ENCODE measurements at places on chromosomes 4 and X.

DNA sequence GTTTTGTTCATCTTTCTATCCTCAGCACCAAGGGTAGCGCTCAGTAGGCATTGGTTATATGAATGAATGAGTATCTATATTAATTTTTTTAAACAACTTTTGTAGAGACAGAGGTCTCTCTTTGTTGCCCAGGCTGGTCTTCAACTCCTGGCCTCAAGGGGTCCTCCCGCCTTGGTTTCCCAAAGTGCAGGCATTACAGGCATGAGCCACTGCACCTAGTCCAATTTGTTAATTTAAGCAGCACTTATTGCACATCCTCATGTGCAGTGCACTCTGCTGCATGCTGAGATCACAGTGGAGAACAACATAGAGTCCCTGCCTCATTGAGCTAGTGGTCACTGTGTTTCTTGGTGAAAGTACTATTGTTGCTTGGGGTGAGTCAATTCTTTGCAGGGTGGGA, 94.4 kb downstream of the NHSL2 start:
- no peak for DNase-seq

DNA sequence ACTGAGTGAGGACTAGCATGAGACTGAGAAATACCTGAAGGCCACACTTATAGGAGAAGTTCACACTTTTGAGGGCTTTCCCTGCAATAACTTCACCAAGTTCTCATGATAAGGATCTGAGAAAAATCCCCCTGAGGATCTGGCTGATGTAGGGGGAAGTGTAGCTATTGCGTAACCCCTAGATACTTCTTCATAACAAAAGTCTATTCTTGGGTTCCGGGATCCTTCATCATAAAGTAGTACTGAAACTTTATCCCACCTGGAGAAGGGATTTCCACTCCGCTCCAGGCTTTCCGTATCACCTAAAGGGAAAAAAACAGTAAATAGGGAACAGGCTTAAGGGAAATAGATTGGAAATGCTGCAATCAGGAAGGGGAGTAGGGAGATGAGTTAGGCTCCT, 13.3 kb downstream of the USP27X start:
- DNase-seq = no peak

- no peak for DNase-seq
Measured at GRCh38 chr4:55249476-55249875, 96.6 kb upstream of the SRD5A3 start.

- DNase-seq = no peak
Measured at GRCh38 chr4:123569541-123569940, 172.9 kb downstream of the SPRY1 start.

DNA sequence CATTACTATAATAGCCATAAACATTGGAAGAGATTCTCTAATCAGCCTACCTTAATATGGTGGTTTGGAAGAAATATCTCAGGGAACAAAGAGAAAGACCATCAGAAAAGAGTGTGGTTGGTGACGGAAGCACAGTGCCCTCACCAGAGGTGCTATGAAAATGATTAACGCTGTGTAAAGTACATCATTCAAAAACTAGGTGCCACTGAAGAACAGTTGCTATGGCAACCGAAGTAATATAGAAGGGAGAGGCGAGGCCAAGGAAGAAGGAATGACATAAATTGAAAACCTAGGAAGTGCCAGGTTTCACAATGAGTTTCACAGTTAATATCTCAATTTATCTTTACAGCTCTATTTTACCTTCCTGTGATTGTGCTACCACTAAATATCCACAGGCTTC, 57.0 kb upstream of the ARSJ start:
- DNase-seq = no peak

DNA sequence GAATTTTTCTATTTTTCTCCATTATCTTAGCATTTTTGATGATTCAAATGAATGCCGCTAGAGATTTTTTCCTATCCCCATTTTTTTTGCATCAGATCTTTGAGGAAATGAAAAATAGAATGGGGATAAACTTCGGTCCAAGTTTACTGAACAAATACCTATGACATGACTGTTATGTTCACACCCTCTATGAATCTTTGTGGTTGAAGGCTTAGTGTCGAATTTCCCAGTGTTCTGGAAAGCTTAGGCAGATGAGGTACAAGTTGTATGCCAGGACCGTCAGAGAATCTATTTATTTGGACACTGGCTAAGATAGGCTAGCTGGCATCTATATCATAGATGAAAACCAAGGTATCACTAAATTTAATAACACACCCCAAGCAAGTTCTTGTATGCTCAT, 123.4 kb downstream of the SPCS3 start:
- no peak for DNase-seq

GRCh38 chr4:71415491-71415890, 76.7 kb downstream of the SLC4A4 start:
- no peak for DNase-seq

DNA sequence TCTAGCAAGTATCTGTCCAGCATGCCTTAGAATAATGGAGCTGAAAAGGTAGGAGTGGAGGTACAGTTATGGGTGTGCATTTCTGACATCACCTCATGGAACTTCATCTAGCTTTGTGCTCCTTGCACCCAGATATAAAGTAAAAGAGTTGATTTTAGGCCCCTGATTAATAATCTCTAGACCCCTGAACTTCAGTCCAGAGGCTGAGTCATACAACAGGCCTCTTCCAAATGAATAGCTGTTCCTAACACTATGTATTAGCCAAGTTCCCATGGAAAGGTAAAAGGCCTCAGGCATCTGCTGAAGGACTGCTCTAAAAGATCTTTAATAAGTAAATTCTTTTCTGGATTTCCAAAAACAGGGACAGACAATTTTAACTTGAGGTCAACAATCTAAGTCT, 16.2 kb downstream of the TBC1D9 start:
- no peak for DNase-seq

- no peak for DNase-seq
Measured at GRCh38 chrX:8879750-8880149, 78.6 kb upstream of the FAM9A start.

GRCh38 chrX:54529552-54530356, at the start of gene GNL3L:
TSS of gene GNL3L (plus strand) at chrX:54530219. CDS start at chrX:54532567, 2,348 bp downstream.
- DNase-seq = peak; percentile 56

DNA sequence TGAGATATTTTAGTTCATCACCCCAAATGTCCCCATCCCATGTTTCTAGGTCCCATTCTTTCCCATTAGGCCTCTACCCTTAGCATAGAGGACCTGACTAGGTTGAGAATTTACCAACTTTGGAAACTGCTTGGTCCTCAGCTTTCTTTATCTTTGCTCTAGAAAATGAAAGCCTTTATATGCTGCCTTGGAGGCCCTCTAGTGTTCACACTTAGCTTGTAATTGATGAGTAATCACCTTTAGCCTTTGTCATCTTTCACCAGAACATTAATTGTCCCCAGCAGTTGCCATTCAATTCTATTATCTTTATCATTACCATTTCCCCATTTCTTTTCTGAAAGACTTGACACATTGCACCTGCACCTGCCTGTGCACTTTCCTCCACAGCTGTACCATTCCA, 589.2 kb upstream of the NR3C2 start:
- DNase-seq = no peak

- DNase-seq = no peak
Measured at GRCh38 chr4:178081176-178081575, 638.9 kb upstream of the AGA start.

GRCh38 chr4:1767770-1768366, 25.2 kb upstream of the FGFR3 start:
- DNase-seq = peak; percentile 100

DNA sequence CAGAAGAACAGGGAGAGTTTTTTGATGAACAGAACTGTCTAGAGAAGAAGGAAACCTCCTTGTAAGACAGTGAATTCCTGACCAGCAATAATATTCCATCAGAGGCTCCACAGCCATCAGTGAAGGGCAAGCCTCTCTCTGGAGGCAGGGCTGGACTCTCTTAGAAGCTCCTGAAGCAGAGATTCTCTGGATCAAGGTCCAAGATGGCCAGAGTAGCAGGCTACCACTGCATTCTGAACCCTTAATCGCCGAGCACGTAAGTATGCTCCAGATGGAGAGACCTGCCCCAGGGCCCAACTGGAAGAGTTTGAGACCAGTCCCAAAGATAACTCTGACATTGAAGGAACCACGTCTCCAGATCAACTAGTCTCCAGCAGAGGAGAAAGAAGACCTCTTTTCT, 16.4 kb downstream of the GABRE start:
- DNase-seq = no peak

DNA sequence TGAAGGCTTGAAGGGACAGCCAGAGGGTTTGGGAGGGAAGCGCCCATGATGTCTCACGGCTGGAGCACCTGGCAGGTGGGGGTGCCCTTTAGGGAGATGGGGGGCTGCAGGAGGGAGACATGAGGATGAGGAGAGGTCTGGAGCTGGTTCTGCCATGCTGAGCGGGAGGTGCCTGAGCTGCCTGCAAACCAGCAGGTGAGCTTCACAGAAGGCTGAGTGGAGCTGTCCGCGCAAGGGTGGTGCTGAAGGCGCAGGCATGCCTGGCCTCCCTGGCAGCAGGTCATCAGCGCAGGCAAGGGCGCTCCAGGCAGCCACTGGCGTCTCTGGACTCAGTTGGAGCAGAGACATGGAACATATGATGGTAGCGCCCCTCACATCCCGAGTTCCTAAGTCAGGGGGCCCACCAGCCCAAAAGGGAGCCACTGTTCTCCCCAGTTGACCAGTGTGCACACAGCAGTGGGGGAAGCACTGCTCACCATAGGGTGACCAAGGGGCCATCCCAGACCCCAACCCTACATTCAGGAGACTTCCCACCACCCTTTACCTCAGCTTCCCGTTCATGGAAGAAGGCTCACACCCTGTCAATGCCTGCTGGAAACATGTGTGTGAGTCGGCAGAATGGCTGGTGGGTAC, 25.8 kb downstream of the ADRA2C start:
- DNase-seq = no peak

DNA sequence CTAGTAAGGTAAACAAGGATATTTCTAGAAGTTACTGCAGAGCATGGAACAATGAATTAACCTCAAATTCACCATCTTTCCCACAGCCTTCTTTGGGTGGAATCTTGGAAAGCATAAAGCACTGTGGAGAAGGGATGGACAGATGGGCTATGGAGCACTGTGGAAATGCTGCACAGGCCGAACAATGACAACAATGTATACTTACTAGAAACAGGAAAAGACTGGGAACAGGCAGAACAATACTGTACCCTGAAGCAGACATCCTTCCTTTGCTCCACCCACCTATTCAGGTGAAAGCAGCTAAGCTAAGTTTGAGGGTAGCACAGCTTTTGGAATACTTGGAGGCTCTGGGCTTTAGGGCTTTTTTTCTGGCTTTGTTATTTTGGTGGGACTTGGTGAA, 250.6 kb upstream of the KLF8 start:
- DNase-seq = no peak

- DNase-seq = no peak
Measured at GRCh38 chrX:54931107-54931506, 10.5 kb downstream of the TRO start.

GRCh38 chrX:7047951-7048350, 99.6 kb upstream of the STS start:
- no peak for DNase-seq

DNA sequence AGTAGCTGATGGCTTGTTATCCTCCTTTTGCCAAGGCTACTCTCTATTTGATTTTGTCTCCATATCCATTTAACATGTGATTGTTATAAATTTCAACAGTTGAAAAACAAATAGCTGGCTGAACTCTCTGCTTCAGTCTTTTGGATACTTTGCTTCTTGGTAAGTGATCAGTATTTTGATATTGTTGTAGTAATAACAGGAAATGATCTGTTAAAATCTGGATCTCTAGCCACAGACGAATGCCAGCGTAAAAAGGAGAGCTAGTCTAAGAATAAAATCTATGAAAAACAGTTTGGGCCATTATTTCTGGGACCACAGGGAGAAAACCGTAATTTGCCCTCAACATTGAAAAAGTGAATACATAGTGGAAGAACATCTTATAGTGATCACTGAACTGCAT, 113.8 kb downstream of the ANAPC10 start:
- DNase-seq = no peak

DNA sequence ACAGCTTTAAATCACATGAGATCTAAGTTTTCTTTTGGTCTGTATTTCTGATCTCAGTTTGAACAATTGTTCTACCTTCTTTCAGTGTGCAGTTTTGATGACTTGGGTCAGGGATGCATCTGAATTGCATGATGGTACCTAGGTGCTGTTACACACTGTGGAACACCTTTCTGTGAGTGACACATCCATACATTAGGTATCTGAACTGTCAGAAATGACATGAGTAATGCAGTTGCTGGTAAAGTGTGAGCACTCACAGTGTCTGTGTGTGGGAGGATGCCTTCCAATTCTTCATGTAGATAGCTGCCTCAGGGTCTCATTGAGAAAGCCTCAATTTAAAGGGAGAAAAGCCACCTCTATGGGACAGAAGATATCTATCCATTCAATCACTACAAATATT, 411.9 kb downstream of the PPARGC1A start:
- no peak for DNase-seq

- DNase-seq = peak; percentile 35
Measured at GRCh38 chr4:184473499-184474262, 669 bp downstream of the IRF2 start.

DNA sequence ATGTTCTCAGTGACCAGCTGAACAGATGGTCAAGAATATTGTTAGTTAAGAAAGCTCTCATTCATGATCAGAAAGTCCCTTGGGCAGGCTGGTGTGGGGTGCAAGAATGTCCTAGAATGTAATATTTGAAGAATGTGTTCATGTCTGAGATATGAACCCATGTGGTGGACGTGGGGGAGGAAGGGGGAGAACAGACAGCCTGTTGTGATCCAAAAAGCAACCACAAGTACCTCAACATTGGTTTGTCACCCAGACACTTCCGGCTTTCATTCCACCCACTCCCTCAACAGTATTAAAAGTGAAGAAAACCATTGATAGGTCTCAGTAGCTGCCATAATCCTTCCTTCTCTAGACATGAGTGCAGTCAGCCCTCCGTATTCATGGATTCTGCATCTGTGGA, 82.2 kb downstream of the MAML3 start:
- no peak for DNase-seq

DNA sequence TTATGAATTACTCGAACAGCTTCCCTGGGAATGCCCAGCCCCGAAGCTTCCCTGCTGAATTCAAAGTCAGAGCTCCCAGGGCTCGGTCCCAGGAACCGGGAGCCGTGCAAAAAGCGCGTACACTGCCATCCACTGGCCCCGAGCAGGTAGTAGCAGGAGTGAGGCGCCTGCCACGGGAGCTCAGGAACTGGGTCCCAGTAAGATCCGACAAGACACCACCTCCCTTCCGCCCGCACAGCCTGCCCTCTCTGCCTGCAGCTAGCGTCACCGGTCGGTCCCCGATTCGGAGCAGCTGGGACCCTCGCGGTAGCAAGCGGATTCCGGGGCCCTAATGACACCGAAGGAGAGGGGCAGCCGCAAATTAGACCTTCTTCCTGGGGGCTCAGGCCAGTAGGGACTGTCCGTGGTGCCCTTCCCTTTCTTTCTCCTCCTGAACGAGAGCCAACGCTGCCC, 1.2 kb downstream of the CORIN start:
- peak; percentile 44 for DNase-seq

- DNase-seq = no peak
Measured at GRCh38 chrX:109889289-109890006, 113.5 kb upstream of the TMEM164 start.

GRCh38 chr4:96154676-96155075, 314.8 kb downstream of the PDHA2 start:
- no peak for DNase-seq

GRCh38 chr4:16722416-16722815, 176.0 kb downstream of the LDB2 start:
- DNase-seq = no peak

All from 8988T (cell line).